Germinal center (tissue), 1 donor: ENCODE measurements at places on chromosomes 2 and 18.

DNA sequence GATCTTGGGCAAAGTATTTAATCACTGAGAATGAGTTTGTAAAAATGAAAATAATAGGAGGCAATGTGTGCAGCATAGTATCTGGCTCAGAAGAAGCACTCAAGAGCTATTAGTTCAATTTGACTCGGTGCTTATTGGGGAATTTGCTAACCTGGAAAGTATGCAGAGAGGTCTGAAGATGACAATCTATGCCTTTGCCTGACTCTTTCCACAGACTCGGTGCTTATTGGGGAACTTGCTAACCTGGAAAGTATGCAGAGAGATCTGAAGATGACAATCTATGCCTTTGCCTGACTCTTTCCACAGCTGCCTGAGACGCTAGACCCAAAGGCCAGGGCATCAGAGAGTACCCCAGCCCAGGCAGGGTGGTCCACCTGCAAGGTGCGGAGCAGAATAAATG is 12.2 kb upstream of the SH3BP4 start:
- no peak for DNase-seq

GRCh38 chr2:102435741-102436140 is 12.8 kb downstream of the IL18RAP start:
- no peak for DNase-seq

DNA sequence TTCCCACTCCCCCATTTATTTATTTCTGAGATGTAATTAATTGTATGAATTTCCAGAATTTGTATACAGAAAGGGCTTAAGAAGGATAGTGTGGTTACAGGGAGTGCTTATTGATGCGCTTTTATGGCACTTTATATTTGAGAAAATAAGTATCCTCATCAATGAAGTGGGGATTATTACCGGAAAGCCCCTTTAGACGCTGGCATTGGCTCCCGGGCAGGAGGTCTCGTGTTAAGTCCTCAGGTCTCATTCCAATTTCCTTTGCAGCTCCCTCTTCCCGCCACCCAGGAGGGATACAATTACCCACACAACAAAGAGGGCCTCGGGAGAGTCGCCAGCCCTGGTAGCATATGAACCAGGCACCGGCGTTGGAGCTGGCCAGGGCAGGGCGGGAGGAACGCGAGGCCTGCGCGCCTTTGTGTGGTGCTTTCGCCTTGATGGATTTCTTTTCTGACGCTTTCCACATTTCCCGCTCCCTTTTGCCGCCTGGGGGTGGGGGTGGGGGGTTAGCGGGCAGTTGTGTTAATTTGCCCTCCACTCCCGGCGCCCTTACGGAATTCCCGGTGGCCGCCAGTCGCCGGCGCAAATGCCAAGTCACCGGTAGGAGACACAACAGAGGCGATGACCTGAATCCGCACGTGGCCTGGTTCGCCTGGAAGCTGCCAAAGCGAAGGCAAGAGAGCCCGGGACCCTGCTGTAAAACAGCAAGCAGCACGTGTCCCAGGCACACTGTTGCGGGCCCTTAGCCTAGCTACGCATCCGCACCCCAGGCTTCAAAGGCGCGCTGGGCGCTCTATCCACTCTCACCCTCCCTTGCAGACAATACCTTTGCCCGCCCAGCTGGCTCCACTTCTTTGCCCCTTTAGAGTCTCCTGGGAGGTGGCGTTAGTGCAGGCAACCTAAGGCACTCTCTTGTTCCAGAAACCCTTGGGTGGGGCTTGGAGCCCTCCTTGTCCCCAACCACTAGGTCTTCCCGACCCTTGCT is 3.3 kb downstream of the GAD1 start:
- DNase-seq: peak; percentile 25

- no peak for DNase-seq
These were observed 23.7 kb downstream of the PIEZO2 start for GRCh38 chr18:11125492-11126315.
